CD4-positive, alpha-beta T cell (primary cell): ENCODE measurements at places on chromosomes 4 and X.

DNA sequence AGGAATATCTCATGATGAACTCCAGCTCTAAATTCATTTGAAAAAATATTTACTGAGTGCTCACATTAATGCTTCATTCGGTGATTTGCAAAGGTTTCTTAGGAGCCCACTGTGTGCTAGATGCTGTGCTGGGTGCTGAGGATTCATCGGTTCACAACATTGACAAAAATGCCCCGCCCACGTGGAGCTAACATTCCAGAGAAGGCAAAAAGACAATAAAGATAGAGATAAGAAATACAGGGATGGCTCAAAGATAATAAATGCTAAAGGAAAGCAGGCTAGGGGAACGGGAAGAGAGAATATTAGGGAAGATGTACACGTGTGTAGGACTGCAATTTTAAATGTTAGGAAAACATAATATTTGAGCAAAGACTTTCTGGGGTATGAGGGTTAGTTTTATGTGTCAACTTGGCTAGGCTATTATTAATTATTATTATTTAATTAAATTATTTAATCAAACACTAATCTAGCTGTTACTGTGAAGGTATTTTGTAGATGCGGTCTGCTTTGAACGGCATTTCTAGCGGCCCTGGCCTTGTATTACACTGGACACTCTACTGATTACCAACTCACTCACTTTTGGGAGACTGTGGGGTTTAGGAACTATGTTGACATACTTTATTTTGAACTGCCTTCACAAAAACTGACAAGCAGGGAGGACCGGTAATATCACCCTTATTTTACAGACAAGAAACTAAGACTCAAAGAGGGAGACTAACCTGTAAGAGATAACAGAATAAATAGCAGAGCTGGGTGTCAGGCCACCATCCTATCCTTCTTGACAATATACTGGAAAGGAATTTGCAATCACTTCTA is 61.9 kb upstream of the IRF2 start:
- no peak for DNase-seq

- no peak for DNase-seq
These were observed 58.4 kb upstream of the TET2 start for GRCh38 chr4:105088110-105088879.

DNA sequence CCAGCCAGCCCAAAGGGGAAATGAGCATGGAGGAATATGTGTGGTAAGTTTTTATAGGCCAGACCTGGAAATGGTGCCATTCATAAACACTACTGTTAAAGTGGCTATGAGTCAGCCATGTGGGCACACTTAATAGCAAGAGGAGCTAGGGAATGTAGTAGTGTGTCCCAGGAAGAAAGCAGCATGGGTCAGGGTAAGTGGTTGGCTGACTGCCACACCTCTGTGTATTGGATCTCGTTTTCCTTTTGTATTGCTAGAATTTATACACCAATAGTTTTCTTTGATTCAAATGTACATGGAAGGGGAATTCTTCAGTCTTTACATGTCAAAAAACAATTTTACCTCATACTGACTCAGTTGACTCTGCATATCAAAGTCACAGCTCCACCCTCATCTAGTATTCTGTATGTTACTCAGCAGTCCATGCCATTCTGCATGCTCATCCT is 22.9 kb upstream of the SGMS2 start:
- no peak for DNase-seq

GRCh38 chrX:35786271-35786670 is 11.9 kb upstream of the MAGEB16 start:
- DNase-seq: no peak

GRCh38 chrX:352181-352580 is 33.6 kb upstream of the GTPBP6 start:
- DNase-seq: no peak

DNA sequence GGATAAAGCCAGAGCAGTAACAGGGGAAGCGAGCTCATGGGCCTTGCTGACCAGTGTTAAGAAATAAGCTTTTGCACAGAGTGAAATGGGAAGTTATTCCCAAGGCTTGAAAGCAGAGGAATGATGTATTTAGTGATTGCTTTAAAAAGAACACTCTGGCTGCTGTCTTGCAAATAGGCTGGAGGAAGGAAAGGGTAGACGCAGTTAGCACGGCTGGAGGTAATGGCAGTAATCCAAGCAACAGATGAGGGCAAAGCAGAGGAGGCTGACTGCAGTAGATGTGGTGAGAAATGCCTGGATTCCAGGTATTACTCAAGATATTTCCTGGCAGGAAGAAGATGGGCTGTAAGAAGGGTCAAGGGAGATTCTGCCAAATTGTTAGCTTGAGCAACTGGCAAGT is 1342.3 kb upstream of the AGA start:
- no peak for DNase-seq
